ENCODE measurements at places on chromosomes 1 and 21.
A peak's percentile ranks its signal among the peaks of the same experiment; 100 is the strongest.

DNA sequence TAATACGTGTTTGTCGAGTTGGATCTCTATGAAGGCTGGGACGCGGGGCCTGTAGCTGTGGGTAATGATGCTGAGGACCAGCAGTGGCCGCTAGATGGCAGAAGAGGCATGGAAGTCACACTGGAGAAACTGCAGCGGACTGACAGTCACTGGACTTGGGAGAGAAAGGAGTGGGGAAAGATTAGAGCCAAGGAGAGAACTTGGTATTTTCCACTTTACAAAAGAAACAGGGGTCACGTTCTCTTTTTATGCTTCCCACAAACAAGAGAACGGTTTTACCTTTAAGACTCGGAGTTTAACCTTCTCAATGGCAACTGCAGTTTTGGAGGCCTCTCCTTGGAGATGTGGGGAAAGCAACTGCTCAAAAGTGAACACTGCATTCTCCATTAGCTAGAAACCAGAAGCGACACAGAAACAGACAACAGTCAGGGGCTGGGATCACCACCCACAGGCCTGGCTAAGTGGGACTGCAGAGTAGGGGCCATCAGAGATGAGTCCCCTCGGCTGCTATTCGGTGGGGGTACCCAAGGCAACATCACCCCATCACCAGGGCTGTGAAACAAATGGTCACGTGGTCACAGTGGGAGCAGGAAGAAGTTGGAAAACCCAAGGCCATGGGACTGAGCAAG lies 51.1 kb upstream of the EDEM3 start:
- peak; percentile 92 for DNase-seq

- DNase-seq = no peak
Observed at GRCh38 chr1:227191607-227192006, 126.7 kb downstream of the CDC42BPA start.

- DNase-seq = no peak
Observed at GRCh38 chr21:44780767-44781459, 20.7 kb downstream of the UBE2G2 start.

GRCh38 chr21:26845066-26845758 lies at the start of gene ADAMTS1:
Gene ADAMTS1 (minus strand): TSS chr21:26845409. CDS start chr21:26844954, 455 bp downstream.
- peak; percentile 71 for DNase-seq

GRCh38 chr1:31154632-31155215 lies 85.0 kb downstream of the NKAIN1 start:
- DNase-seq = peak; percentile 90

- DNase-seq = peak; percentile 59
Observed at GRCh38 chr1:88302843-88303486, 381.1 kb upstream of the PKN2 start.

DNA sequence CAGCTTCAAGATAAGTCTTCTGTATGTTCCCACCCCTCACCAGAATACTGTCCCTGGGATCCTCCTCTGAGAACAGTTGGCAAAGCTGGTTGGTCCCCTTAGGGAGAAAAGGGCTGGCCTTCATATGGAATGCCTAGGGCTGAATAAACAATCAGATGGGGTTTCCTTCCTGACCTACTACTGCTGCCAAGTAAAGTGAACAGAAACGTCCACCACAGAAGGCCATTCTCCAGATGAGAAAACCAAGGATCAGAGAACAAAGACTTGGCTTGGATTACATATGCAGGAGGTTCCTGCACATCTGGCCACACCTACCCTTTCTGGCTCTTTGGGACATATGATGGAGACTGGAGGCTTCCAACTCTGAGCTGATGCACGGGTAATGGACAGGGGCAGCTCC lies 194.5 kb downstream of the HIVEP3 start:
- no peak for DNase-seq
